Activated T-helper 1 cell treated with anti-CD3 and anti-CD28 coated beads, Interleukin-12 subunit alpha, Interleukin-12 subunit beta, Interleukin-2, Interleukin-4 antibody, amounts not matched to agents 30 ng/mL and 10 ng/mL and 1 ng/mL, durations not matched to agents 14 hours and 24 hours and 36 hours (primary cell): ENCODE measurements at places on chromosomes 11 and 22. TPM values are rescaled to one million over a fixed set of nuclear protein-coding genes. Genes with fewer than 3 reads are reported as not detected.
A peak's percentile ranks its signal among the peaks of the same experiment; 100 is the strongest.

Gene CDK2AP2
- total RNA-seq = 107 and 115 TPM in 2 replicates

Gene GLYAT
- not detected in 2 replicates for total RNA-seq

Gene MB
- 5.3 and 5.7 TPM in 2 replicates for total RNA-seq

Gene KRTAP5-1
- total RNA-seq = not detected in 2 replicates

Gene PTGDR2
- 0.10 TPM in 2 replicates for total RNA-seq

Gene VWA5A
- total RNA-seq = 7.9 and 8.0 TPM in 2 replicates

Gene C1QTNF4
- total RNA-seq = 0.16 TPM in 1 of 2 replicates, not detected in the other

Gene CBX7
- 12.7 and 13.8 TPM in 2 replicates for total RNA-seq

Gene KCNA4
- total RNA-seq = not detected in 2 replicates

Gene CARS1
- total RNA-seq = 60.5 and 63.6 TPM in 2 replicates

Gene ELFN2
- 0.05 and 0.08 TPM in 2 replicates for total RNA-seq

Gene IGF2
- total RNA-seq = 1.2 and 1.5 TPM in 2 replicates

DNA sequence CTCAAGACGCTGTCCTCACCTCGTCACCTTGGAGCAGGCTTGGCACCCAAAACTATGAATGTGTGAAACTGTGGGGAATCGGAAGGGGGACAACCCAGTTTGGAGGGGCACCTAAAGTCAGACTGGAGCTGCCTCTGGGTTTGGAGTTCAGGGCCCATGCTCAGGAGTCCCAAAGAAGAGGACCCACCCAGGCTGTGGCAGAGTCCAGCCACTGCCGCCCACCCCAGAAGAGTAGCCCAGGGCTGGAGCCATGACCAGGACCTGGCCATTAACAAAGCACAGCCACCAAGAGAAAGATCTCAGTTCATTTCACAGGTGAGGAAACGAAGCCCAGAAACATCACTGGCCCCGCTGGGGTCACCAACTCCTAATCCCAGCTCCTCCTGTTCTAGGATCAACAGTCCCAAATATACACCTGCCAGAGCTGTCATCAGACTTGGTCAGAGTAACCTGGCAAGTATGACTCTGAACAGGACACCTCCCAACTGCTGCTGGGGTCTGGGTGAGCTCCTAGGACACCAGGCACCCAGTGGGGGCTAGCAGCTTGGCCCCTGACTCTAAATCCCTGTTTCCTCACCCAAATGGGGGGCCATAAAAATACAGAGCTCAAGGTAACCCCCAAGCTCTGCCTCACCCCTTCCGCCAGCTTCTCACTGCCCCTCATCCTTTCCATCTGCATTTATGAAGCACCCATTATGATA lies 2.7 kb downstream of the RAB3IL1 start:
- no peak for DNase-seq

DNA sequence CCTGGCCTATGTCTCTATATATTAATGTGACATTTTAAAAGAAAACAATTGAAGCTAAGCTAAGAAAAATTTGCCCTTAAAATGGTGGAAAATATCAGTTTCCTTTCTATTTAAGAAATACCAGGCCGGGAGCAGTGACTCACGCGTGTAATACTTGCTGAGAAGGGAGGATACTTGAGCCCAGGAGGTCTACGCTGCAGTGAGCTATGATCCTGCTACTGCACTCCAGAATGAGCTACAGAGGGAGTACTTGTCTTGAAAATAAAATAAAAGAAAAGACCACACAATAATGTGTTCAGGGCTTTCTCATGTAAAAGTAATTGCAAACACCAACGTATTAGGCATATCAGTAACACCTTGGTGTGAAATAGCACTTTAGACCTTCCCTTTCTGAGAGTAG lies 1.4 kb upstream of the PRSS23 start:
- DNase-seq = no peak

DNA sequence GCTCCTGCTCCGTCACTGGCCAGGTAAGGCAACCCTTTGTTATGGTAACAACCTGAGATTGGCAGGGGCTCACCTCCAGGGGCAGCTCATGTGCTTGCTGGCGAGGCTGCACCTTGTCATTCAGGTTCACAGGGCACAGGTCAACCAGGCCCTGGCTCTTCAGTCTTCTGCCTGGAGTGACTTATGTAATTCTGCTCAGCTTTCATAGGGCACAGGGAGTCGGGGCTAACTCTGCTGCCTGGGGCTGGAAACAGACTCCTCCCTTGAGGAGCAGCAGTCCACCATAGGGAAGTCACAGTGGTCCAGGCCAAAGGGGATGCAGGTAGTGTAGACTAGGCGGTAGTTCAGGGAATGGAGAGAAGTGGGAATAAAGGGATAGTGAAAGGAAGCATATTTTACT lies 1.5 kb upstream of the MIF start:
- DNase-seq = no peak

DNA sequence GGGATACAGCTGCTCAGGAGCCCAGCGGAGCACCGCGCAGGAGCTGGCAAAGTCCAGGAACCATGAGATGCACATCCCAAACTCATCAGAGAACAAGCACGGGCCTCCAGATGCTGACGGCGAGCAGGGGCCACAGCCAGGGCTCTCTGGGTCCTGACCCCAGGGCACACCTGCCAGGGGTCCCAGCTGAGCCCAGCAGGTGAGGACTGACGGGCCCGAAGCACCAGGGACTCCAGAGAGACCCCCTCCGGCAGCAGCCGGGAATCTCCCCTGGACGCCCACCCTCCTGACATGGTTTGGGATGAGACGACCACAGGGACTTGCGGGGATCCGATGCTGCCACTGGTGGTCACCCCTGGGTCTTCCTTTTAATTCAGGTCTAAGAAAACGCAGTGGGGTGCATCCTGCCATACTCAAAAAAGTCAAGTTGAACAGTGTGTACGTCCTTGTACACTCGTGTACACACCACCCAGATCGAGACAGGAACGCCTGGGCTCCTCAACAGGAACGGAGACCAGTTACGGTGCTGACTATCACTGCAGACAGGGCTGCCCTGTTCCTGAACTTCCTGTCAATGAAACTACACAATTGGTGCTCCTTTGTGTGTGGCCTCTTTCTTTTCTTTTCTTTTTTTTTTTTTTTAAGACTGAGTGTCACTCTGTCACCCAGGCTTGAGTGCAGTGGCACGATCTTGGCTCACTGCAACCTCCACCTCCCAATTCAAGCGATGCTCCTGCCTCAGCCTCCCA lies 21.9 kb downstream of the TTLL8 start:
- no peak for DNase-seq

DNA sequence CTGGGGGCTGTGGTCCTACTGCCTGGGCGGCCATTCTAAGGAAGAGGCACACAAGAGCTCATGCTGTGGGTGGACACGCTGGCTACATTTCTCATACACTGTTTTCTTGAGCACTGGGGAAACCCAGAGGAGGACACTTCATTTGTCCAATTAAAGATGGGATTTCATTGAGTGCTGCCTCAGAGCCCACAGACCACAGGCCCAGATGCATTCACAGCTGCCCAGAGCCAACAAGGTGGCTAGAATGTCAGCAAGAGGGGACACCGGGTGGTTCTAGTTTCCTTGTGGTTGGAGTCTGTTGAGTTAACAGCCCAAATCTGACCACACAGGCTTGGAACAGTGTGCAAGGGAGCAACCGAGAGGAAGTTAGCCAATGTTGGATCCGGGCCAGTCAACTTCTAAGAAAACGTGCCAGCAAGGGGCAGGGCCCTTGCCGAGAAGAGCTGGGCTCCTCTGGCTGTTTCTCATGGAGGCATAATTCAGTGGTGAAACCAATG lies 35.0 kb upstream of the SORL1 start:
- peak; percentile 27 for DNase-seq

GRCh38 chr22:26391623-26392022 lies 37.4 kb upstream of the ASPHD2 start:
- DNase-seq = no peak

DNA sequence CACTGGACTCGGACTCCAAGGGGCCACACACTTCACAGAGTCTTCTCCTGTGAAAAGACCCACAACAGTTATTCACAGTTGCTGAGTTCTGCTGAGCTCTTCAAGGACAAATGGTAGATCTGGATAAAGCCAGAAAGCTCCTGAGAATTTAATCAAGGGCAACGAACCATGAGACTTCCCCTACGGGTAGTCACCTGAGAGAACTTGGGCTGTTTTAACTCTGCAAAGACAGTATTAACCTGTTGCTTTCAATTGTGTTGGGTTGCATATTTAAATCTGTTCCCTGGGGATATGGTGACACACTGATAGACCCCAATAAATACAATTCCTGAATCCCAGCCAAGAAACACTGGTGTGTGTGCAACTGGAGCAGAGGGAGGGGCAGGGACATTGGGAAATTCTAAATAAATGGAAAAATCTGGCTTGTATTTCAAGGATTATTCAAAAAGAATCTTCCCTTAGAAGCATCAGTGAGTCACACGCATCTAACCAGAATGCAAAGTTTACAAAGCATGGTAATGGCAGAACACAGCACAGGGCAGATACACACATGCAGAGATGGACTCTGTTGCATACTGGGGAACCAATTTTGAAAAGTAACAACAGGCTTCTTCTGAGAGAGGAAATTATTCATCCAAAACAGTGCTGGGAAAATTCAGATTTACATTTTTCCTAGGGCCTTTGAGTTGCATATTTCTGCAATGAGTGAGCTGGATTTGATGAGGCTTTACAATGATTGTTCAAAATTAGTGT lies 4.0 kb downstream of the KCNJ1 start:
- DNase-seq = no peak

DNA sequence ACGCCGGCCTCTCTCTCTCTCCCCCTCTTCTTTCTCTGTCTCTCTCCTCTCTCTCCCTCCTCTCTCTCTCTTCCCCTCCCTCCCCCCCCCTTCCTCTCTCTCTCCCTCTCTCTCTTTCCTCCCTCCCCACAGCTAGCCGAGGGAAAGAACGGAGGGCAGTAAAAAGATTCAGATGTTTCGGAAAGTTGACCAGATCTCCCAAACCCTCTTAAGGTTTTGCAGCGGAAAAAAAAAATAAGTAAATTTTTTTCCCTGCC lies 195 bp upstream of the ALX4 start:
- no peak for DNase-seq

DNA sequence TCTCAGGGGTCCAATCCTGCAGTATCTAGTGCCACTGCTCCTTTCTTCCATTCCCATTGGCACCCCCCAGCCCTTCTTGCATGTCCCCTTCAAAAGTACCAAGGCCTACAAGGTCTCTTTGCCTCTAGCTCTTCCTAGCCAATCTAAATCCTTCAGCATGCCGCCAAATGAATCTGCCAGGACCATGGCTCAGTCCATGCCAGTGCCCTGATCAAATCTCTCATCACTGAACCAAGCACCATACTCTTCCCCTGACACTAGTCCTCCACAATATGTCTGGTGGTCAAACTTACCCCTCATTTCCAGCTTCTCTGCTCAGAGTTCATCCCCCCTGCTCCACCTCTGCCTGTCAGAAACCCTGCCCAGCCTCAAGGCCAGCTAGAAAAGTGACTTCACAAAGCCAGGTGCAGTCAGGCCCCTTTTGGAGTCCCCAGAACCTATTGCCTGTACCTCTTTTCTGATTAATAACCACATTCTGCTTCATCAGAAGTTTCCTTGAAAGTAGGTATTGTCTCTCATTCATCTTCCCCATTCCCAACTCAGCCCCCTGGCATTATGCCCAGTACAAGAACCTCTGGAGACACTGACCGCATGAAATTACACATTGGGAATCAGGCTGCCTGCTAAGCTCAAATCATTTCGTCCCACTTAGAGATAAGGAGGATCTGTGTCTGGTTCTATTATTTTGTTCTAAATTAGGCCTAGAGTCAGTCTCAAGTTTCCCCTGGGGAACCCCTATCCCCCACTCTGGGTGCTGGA lies 11.4 kb downstream of the FEN1 start:
- no peak for DNase-seq

GRCh38 chr11:117411736-117412135 lies 84.1 kb downstream of the CEP164 start:
- no peak for DNase-seq

GRCh38 chr11:110297726-110298300 lies 1.4 kb upstream of the RDX start:
- no peak for DNase-seq

GRCh38 chr11:108926171-108926840 lies 261.4 kb downstream of the DDX10 start:
- DNase-seq = no peak

- DNase-seq = no peak
Measured at GRCh38 chr11:110675548-110675947, 36.7 kb downstream of the ARHGAP20 start.

DNA sequence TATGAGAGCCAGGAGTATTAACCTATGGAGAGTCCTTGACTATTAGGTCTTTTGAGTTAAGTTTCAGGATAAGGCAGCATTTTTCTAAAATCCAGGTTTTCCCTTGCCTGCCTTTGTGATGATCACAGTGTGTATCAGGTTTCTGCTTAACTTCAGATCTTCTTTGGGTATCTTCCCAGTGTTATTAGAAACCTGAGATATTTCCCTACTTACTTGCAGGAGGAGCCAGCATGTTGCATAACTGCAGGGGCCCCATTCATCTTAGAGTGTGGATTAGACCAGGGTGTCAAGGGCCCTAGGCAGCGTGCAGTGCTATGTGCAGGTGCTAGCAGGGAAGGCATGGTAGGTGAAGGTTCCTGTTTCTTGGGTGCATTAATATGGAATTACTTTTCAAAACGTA lies 69.5 kb downstream of the ZNRF3 start:
- no peak for DNase-seq

DNA sequence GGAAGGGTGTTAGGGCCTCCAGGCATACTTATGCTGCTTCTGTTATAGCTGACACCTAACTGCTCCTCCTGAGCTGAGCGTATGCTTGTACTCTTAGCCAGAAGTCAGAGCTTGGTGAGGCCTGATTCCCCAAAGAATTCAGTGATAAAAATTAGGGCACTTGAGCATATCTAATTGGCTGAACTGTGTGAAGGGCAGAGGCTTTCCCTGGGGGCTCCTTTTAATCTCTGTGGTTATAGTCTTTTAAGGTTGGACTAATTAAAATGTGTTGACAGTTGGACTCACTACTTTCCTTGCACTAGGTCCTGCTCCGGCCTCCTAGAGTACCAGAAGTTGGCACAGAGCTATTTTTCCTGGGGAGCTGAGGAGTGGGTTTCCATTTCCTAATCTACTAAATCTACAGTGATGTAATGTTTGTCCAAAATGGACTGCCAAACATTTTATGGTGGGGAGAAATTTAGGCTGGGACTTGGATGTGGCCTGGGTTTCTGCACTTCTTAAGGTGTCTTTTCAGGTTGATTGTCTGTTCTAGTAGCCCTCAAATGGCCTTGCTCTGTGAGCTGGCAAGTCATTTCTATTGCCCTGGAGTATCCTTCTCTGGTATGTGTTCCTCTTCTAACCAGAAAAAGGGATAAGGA lies 18.4 kb downstream of the STIM1 start:
- no peak for DNase-seq

- no peak for DNase-seq
Measured at GRCh38 chr22:29689206-29689879, 30.5 kb upstream of the CABP7 start.

GRCh38 chr11:117299351-117300282 lies 8.5 kb downstream of the BACE1-AS start:
- DNase-seq = no peak

DNA sequence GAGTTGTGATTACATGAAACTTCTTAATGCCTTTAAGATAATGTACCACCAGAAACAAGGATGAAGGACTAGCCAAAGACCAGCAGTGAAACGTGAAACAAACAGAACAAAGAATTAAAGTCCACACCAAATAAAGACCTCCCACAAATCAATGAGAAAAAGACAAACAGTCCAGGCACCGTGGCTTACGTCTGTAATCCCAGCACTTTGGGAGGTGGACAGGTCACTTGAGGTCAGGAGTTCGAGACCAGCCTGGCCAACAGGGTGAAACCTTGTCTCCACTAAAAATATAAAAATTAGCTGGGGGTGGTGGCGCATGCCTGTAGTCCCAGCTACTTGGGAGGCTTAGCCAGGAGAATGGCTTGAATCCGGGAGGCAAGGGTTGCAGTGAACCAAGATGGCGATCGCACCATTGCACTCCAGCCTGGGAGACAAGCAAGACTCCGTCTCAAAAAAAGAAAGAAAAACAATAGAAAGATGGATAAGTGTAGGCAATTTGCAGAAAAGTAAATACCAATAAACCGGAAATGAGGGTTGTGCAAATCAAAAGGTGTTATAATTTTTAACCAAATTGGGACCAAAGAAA lies 167.8 kb upstream of the GRK3 start:
- DNase-seq = no peak
